ENCODE measurements at places on chromosomes 3 and 15.

DNA sequence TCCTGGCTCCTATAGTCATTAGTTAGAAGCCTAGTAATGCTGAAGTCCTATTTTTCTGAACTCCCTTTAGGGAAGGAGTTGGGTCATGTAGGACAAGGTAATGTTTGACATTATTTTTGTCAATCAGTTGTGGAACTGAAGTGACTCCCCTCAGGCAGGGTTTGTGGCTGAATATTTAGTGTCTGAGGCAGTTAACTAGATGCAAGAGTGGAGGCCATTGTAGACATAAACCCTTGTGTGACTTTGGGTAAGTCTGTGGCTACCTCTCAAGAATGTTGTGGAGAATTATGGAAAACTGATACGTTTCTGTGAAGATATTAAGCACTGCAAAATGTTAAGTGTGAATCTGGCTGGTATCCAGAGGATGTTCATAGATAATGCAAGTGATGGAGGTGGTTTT, 125.2 kb upstream of the PHLDB2 start:
- DNase-seq: no peak

GRCh38 chr3:38519651-38520050, 23.5 kb downstream of the EXOG start:
- no peak for DNase-seq

DNA sequence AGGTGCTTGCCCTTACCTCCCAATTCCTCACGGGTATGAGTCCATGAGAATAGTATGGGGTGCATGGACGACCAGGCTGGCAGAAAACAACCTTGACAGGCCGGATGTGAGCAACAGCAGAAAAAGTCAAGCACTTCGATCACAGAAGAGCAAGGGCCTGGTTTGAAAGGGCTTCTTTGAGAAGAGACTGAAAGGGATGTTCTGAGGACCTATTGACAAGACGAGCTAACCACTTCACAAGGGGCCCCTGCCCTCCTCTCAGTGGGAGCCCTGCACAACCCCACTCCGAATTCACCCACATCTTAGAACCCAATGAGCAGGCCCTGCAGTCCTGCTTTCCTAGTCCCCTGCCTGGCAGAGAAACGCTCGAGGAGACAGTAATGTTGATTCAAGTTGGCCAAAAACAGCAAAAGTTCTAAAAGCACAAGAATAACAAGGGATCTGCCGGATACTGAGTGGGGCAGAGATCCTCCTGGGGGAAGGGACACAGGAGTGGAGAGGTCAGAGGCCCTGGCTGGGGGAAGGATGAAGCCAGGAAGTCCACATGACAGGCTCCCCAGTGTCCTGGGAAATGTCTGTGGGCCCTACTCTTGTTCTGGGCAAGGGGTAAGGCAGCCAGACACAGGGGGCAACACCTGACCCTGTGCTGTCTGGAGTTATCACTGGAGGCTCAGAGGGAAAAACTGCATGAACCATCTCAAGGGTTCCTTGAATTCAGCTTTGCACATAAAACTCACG, 14.8 kb upstream of the CX3CR1 start:
- DNase-seq: no peak

- DNase-seq: no peak
Measured at GRCh38 chr3:7518456-7518855, 657.5 kb downstream of the GRM7 start.

- no peak for DNase-seq
Measured at GRCh38 chr3:162141272-162141791, 644.7 kb downstream of the OTOL1 start.

DNA sequence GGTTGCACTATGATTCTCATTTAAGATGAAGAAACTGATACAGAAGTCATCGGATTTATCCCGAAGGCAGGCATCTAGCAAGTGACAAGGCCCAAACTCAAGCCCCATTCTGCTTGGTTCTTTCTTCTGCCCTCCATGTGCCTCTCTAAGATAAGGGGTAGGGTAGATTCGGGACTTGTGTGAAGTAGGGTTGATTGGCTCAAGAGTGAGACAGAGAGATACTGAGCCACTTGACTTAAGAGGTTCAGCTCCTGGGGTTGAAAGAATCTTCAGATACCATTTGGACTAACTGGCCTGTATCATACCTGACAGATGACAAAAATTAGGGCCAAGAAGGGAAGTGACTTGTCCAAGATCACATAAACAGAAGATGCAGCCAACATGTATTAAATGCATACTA, 891 bp downstream of the RFT1 start:
- no peak for DNase-seq

DNA sequence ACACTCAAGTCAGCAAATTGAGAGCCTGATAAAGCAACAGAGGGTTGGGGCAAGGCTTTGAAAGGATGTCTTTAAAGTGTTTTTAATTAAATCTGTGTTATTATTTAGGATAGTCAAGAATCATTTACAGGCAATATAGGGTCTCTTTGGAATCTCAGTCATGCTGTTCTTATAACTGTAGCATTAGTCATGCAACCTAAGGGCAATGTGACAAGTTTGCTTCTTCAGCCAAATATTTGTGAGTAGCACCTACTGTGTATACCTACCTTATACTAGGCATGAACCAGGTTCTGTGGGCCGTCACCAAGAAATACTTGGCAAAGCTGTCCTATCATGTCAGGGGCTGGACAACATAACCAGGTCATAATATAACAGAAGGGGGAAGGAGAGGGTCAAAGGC, 184.6 kb upstream of the TRIM42 start:
- DNase-seq: no peak

- no peak for DNase-seq
Measured at GRCh38 chr3:102069211-102069662, 219.9 kb downstream of the NFKBIZ start.

GRCh38 chr3:154540950-154541604, 111.1 kb upstream of the GPR149 start:
- DNase-seq: no peak
